ENCODE measurements at places on chromosomes 1 and 21.

- DNase-seq, result no peak
Observed at GRCh38 chr1:56017336-56017735, 562.0 kb downstream of the PLPP3 start.

- DNase-seq, result no peak
Observed at GRCh38 chr21:46268371-46268770, 17.0 kb downstream of the MCM3AP start.

GRCh38 chr1:207217778-207218511 is 103.5 kb upstream of the CD55 start:
- no peak for DNase-seq

- DNase-seq, result no peak
Observed at GRCh38 chr1:56063461-56063860, 515.9 kb downstream of the PLPP3 start.

DNA sequence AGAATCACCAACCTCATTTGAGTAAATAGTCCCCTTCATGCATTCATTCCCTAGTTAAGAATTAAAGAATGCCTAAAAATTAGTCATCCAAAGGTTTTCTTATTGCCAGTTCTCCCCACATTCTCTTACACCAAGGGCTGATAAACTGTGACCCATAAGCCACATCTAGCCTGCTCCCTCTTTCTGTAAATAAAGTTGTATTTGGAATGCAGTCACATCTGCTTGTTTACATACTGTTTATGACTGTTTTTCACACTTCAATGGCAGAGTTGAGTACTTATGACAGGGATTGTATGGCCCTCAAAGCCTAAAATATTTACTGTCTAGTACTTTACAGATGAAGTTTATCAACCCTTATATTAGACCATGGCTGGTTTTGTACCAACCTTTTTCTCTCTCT is 16.1 kb upstream of the DYRK1A start:
- DNase-seq, result no peak

DNA sequence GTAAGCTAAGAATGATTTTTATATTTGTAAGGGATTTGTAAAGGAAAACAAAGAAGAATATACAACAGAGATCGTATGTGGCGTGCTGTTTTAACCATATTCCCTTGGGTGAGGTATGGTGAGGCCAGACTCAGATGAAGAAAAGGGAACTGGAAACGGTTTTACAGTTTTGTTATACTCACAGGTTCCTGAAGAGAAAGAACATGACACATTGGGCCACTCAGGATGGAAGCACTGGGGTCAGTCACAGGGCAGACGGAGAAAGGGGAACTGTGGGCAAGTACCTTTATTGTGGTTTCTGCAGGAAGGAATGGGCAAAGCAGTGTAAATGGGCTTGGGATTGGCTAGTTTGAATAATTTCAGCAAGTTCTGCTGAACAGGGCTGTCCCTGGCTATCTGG is 177.4 kb downstream of the LBR start:
- no peak for DNase-seq

Measured in cortex of kidney (tissue), 1 donor.